ENCODE measurements at places on chromosomes 6 and 20.

DNA sequence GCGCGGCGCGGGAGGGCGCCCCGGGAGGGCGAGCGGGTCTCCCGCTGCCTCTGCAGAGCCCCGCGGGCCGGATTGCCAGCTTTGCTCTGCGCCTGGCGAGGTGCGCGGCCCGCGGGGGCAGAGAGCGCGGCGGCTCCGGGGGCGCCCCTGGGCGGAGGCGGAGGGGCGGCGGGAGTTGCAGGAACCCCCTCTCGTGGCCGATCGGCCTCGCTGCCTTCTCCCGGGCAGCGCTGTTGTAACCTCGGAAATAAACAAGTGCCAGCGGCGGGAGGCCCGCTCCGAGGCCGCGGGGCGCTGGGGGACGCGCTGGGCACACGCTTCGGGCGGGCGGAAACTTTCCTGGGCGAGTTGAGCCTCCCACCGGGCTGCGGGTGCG lies 1.2 kb downstream of the CDH4 start:
- no peak for DNase-seq

GRCh38 chr6:107563694-107564588 lies 74.0 kb downstream of the SOBP start:
- DNase-seq: no peak

DNA sequence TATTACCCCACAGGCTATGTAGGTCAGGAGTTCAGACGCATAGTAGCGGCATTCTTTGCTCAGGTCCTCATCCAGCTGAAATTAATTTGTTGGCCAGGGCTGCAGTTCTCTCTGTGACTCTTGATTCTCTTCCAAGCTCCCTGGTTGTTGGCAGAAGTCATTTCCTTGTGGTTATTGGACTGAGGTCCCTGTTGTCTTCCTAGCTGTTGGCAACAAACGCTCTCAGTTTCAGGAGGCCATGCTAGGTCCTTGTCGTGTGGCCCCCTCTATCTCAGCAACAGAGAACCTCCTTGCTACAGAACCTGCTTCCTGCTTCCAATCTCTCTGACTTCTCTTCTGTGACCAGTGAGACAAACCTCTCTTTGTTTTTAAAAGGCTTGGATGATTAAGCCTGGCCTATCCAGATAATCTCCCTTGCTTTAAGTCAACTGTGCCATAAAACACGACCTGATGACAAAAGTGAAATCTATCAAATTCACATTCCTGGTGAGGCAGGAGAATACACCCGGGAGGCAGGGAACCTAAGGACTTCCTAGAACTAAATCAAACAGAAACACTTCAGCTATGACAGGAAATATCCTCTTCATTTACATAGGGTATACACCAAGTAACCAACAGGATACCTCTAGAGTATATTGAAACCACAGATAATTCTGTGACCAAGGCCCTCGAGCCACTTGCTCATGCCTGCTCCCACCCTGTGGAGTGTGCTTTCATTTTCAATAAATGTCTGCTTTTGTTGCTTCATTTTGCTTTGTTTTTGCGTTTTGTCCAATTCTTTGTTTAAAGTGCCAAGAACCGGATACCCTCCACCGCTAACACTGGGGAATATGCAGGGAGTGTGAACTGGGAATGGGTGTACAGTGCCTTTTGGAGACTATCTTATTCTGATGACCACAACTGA lies 196.0 kb downstream of the BTBD3 start:
- no peak for DNase-seq

DNA sequence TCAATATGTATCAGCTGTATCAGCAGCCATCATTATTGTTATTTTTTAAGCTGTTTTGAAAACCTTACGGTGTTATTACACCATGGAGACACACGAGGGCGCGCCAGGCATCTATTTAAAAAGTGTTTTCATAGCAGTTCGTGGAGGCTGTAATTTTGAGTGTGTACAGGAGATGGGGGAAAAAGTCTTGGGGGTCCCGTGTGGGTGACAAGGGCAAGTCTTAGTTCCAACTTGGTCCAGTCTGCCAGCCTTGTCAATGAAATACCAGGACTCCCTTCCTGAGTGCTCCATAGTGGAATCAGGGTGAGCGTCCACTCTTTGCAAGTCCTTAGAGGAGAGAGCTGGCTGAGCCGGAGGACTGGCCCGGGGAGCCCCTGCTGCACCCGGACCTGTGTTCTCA lies 43.3 kb downstream of the SLC2A10 start:
- peak; percentile 29 for DNase-seq

- DNase-seq: no peak
Measured at GRCh38 chr20:47609001-47609400, 107.3 kb downstream of the NCOA3 start.

DNA sequence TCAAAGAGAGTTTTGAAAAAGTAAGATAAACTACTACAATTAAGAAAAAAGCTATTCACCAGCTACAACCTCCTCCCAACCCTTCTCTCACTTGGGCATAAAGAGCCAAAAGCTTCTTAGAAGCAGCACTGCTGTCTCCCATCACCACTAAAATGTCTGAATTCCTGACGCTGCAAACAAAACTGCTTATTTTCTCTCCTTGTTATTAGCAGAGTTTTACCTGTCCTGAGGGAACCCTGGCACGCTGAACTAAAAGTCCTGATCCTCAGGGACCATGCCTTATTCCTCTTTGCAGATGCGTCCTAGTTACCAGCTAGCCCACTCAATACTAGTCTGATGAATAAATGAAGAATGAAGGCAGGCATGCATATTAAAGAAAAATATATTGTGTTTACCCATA lies 1.1 kb downstream of the HACE1 start:
- no peak for DNase-seq

- DNase-seq: no peak
Measured at GRCh38 chr6:37256692-37257319, 766 bp upstream of the TBC1D22B start.

- no peak for DNase-seq
Measured at GRCh38 chr6:11538052-11538818, 686 bp downstream of the TMEM170B start.

DNA sequence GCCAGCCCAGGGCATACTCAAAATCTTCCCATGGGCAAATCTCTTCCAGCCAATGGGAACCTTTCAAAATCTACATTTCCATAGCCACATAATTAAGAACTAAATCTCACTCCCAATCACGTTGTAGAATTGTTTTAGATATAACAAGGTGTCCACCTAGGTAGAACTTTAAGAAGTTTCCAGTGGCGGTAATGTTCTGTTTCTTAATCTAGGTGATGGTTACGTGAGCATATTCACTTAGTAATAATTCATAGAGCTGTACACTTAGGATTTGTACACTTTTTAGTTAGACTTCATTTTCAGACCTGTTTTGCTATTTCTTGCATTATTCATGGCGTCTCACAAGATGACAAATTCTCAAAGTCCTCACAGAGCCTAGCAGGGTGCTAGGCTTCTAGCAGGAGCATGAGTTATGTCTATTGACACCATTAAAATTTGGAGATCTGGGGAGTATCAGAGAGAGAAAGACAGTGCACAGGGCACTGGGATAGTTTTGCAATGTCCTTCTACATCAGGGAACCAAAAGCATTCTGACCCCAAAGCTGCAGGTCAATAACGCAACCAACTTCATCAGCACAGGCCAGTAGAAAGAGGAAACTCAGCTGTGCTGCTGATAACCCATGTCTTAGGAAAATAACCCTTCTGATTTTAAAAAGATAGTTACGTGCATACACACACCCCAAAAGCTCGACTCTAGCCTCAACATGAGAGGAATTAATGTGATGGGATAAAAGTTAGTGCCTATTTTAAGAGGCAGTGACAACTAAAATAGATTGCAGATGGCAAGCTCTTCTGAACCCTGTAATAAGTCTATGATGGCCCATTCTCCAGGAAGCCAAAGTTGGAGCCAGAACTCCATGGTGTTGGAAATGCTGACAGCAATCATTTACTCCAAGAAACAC lies 518.1 kb upstream of the JARID2 start:
- DNase-seq: peak; percentile 38
